ENCODE measurements at places on chromosomes 13 and 19. TPM values are rescaled to one million over a fixed set of nuclear protein-coding genes. Genes with fewer than 3 reads are reported as not detected.

The ZNF577 gene
- 7.7 TPM for total RNA-seq

The RNF225 gene
- total RNA-seq, result 0.73 TPM

- no peaks in the 10 kb centered on the region for H3K36me3 ChIP-seq
- no peak overlapping the region for H3K27ac ChIP-seq
- H3K4me3 ChIP-seq, result no peak overlapping the region
These were observed 17.3 kb downstream of the SIGLEC8 start for GRCh38 chr19:51440846-51441409.

- no peak for DNase-seq
- H3K4me3 ChIP-seq, result no peak overlapping the region
- H3K27me3 ChIP-seq, result no peaks in the 10 kb centered on the region
- H3K27ac ChIP-seq, result no peak overlapping the region
These were observed 8.8 kb downstream of the POU4F1 start for GRCh38 chr13:78594456-78594975.

DNA sequence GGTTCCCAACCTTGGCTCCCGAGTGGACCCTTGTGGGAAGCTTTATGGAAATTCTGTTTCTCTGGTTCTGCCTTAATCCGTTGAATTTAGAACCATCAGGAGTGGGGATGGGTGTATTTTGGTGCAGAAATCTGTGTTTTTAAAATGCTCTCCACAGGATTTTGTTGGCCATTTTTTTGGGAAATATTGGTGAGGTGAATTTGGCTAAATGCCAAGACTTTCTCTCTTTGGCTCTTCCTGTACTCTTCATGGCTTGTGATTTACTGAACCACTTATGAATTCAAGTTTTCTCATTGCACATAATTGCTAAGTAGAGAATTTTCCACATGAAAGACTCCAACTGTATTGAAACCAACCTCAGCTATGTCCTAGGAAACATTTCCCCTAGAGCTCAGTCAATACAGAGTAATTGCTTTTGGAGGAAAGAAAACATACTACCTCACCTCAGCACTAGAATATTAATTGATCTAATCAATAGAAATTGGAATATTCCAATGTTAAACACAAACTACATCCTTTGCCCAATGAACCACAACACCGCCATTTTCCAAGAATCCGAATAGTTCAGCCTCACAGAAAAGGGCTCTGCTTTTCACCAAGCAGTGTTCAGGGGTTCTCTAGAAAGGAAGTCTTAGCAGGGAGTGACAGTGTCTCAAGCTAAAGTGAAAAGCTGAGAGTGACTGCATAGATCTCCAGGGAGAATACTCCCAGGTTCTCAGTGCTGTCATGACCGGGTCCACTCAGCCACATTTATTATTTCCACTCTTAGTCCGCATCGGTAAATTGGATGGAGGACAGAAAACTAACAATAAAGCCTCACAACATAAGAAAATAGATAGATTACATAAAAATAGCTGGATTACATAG lies 60.3 kb downstream of the ERCC5 start:
- H3K4me3 ChIP-seq, result no peak overlapping the region
- no peaks in the 10 kb centered on the region for H3K36me3 ChIP-seq
- H3K27ac ChIP-seq, result no peak overlapping the region
- H3K4me1 ChIP-seq, result peaks cover 21% of the 10 kb centered on the region

All from Caco-2 (cell line).